A172 (cell line): ENCODE measurements at places on chromosomes 3 and 15. TPM values are rescaled to one million over a fixed set of nuclear protein-coding genes. Genes with fewer than 3 reads are reported as not detected.

- DNase-seq, result peak; percentile 5
Measured at GRCh38 chr3:117036259-117036799, 326.8 kb downstream of the TUSC7 start.

DNA sequence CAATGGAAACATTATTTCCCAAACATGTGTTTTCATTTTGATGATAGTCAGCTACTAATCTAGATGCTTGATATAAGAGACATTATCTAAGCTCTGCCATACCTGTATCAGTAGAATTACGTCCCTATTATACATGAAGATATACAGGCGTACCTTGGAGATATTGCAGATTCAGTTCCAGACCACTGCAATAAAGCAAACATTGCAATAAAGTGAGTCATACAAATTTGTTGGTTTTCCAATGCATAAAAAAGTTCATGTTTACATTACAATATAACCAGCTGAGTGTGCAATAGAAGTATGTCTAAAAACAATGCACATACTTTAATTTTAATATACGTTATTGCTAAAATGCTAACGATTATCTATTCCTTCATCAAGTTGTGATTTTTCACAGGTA lies 236.0 kb upstream of the ZNF717 start:
- no peak for DNase-seq

The TRH gene
- not detected in 2 replicates for total RNA-seq

GRCh38 chr15:92435145-92435544 lies 41.5 kb downstream of the ST8SIA2 start:
- no peak for DNase-seq

DNA sequence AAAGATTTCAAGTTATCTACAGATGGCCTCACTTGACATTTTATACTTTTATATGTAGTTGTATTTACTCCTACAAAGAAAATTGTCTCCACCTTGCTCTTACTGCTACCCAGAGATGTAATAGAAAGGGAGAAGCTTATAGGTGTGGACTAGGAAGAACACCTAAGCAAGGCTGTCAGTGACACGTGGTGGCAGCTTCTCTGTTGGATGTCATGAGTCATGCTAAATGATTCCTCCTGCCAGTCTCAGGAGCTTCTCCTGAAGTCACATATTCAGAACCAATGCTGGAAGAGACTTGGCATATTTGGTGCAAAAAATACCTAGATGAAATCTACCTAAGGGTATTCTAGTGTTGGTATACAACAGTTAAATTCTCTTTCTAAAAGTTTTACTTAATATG lies 184.7 kb downstream of the LRRC3B start:
- DNase-seq, result no peak

GRCh38 chr3:146159037-146159436 lies 1.9 kb downstream of the PLOD2 start:
- DNase-seq, result no peak

- DNase-seq, result peak; percentile 55
Measured at GRCh38 chr3:161409069-161409468, 37.8 kb upstream of the SPTSSB start.

The FBN1 gene
- 142 and 156 TPM in 2 replicates for total RNA-seq
